Fibroblast of upper back skin (primary cell): ENCODE measurements at places on chromosomes 4 and X.

DNA sequence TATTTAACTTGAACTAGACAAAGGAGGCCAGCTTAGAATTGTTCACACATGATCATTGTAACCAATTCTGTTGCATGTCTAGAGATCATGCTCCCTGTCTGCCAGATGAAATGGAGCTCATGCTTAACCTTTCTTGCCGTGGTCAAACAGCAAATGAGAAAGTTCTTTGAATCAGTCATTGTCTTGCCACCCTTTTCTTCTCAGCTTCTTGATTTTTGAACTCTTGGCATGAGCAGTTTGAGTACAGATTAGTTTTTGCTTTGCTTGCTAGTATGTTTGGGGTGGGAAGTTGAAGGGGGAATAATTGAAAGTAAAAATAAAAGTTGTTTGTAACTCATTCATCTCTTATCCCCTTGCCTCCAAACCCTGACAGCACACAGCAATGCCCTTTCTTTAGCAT lies 4.7 kb downstream of the MTM1 start:
- no peak for DNase-seq

DNA sequence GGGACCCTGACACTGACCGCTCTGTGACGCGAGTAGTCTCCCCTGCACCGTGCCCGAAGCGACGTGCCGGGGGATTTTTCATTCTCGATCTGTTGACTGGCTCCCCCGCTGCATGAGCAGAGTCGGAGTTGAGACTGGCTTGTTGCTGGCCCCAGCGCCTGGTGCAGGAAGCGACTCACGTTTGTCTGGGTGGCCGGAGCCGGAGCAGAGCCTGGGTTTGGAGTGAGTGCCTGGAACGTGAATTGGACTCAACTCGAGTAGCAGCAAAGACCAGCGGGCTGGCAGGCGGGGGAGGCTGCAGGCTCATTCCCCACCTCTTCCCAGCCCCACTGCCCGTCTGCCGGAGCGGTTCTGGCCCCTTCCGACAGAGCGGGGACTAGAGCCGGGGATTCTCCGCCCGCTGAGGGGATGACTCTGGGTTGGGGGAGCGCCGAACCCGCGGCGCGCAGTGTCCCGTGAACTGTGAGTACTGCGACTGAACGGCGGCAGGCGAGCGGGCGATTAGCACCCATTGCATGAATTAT lies 554 bp downstream of the PCDH7 start:
- DNase-seq: peak; percentile 45

- peak; percentile 29 for DNase-seq
Measured at GRCh38 chr4:113423631-113424030, 337.9 kb downstream of the CAMK2D start.

DNA sequence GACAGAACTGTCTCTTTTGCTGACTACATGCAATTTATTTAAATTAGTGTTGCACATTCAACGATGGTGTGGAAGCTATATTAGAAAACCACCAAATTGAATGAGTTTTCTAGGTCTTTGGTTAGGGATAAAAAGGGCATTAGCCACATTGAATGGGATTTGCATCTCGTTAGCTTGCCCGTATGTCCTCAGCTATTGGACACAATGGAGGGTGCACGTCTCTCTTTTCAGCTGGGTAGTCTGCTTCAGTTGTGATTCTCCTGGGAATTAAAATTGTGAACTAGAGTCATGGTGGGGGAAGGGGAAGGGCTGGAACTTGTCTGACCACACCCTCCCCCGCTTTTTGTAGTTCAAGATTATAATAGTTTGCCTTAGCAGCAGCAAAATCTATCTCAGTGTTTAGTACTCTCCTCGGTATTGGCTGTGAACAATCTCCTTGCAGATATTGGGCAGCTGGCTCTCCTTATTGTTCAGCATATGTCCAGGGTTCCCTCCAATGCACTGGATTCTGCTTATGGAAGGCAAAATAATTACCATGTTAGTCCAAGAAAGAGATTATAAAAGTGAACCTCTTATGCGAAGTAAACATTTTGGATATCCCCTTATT lies 23.3 kb downstream of the TRIM2 start:
- no peak for DNase-seq

DNA sequence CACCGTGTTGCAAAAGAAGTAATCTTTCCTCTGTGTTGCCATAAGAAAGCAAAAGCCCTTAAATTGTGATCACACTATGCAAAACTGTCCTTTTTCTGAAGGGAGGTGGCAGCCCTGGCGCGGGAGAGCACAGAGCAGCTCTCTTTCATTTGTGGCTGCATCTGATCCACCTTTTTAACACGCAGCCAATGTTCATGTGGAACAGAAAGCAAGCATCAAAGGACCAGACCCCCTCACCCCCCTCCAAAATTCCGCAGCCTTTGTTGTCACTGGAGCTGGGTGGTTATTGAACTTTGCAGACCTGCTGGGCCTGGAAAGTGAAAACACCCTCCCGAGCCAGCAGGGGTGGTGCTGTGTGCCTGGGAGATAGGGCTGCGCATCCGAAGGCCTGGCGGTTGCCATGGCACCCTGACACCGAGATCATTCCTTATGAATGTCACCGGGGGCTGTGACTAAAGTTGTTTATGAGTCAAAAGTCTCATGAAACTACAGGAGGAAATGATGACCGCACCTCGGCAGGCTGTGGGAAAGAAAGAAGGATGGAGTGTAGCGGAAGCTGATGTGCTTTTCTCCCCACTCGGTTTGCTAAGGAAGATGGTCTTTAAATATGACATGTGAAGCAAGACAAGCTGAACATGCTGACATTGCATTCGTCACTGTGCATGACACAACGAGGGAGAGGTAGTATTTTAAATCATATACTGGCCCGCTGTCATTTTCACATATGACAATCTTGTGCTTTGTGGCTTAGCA lies 367.4 kb downstream of the UNC5C start:
- DNase-seq: peak; percentile 51

- DNase-seq: peak; percentile 21
Measured at GRCh38 chrX:26032111-26032912, 105.8 kb upstream of the MAGEB18 start.

- DNase-seq: no peak
Measured at GRCh38 chr4:6898763-6899162, 10.9 kb upstream of the TBC1D14 start.

GRCh38 chrX:24860140-24860539 lies 155.6 kb downstream of the ARX start:
- no peak for DNase-seq

- DNase-seq: no peak
Measured at GRCh38 chrX:154063234-154063633, 34.3 kb downstream of the MECP2 start.

DNA sequence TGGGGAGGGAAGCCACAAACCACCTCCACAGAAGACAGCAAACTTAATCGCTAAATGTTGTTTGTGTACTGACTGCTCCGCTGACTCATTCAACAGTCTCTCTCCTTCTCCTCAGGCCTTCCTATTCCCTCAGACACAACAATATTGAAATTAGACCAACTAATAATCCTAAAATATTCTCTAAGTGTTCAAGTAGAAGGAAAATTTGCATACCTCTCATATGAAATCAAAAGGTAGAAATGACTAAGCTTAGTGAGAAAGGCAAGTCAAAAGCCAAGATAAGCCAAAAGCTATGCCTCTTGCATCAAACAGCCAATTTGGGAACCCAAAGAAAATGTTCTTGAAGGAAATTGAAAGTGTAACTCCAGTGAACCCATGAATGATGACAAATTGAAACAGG lies 75.7 kb upstream of the ARHGAP24 start:
- DNase-seq: peak; percentile 14

GRCh38 chr4:182277377-182277776 lies 34.2 kb downstream of the TENM3 start:
- DNase-seq: peak; percentile 38

DNA sequence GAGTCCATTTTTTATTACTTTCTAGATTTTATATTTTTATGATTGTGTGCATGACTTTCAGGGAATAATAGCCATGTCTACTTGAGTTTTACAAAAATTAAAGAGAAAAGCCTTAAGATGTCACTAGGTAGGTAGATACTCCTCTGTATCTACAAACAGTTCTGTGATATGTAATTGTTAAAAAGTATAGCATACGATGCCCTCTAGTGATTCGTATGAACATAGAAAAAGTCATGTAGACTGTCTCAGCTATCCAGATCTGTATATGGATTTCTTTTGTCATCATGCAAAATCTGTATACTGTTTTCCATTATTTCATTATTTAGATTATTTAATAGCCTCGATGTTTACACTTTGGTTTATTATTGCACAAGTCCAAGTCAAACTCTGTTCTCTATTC lies 856.6 kb downstream of the CENPC start:
- DNase-seq: peak; percentile 45

DNA sequence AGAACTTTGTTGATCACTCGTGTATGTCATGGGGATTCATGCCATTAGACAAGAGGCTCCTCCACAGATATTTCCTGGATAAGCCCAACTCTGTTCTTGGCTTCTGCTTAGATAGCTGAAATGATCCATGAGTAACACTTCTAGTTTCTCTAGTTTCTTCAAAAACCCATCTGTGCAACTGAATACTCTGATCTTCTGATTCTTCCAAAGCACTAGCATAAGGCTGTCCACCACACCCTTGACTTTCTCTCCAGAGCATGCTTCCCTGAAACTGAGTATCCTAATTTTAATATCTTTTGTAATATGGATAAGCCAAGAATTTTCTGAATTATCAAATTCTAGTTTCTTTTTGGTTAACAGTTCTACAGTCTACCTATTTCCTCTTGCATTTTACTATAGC lies 118.6 kb upstream of the TAPT1 start:
- DNase-seq: no peak

DNA sequence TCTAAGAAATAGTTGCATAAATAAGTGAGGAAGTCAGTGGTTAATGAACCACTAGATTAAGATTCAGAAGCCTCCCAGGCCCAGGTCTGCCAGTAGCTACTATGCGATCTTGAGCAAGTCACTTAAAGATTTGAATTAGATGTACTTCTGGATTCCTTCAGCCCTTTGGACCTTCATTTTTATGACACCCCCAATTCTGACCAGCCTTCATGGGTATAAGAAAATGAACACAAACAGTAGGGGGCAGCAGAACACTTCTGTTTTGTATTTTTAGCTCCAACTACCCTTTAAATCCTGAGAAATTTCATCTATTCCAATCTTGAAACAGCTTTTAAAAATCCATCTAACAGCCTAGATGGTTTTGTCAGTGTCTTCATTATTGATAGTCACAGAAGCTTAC lies 19.0 kb downstream of the TMEM47 start:
- DNase-seq: peak; percentile 46

DNA sequence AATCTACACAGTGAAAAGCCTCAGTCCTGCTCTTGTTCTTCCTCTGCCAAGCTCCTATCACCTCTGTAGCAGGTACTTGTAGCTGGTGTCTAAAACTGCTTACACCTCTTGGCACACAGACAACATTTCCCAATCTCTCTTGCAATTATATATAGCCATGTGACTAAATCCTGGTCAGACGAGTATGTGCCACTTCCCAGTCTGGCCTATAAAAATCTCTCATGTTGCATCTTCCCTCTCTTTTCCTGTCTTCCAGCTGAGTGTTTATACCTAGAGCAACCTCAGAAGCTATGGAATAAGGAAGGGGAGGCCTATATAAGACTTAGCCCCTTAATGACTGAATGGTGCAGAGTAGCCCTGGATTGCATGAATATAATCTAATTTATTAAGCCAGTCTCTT lies 105.8 kb downstream of the RNF150 start:
- DNase-seq: peak; percentile 69

DNA sequence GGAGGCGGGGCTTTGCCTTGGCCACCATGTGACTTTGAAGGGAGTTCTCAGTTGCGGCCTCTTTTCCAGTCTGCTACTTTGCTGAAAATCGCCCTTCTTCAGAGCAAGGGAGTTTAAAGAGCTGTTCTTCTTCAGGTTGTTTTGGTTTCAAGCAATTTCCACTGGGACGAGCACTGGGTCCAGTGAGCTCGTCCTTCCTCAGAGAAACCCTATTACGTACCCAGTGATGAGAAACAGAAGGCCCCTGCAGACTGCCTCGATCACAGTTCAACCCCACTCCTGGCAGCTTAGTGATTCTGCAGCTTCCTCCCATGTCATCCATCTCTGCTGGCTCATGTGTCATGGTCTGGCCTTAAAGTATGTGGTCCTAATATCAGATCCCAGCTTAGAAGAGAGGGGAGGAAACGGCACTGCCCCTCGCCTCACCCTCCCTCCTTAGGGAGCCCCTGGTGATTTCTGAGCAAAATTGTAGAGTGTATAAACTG lies 7.8 kb upstream of the FAM149A start:
- DNase-seq: no peak

GRCh38 chrX:84192006-84192405 lies 4.0 kb upstream of the RPS6KA6 start:
- no peak for DNase-seq

DNA sequence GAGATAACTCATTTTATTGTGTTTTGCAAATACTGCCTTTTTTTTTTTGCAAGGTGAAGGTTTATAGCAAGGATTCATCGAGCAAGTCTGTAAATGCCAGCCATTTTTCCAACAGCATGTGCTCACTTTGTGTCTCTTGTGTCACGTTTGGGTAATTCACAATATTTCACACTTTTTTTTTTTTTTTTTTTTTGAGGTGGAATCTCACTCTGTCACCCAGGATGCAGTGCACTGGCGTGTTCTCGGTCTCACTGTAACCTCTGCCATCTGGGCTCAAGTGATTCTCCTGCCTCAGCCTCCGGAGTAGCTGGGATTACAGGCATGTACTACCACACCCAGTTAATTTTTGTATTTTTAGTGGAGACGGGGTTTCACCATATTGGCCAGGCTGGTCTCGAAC lies 1.9 kb downstream of the RNF4 start:
- no peak for DNase-seq

DNA sequence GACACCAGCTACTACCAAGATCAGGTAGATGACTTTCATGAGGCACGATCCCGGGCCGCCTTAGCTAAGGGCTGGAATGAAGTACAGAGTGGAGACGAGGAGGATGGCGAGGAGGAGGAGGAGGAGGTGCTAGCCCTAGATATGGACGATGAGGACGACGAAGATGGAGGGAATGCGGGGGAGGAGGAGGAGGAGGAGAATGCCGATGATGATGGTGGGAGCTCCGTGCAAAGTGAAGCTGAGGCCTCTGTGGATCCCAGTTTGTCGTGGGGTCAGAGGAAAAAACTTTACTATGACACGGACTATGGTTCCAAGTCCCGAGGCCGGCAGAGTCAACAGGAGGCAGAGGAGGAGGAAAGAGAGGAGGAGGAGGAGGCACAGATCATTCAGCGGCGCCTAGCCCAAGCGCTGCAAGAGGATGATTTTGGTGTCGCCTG lies 481 bp downstream of the UTP3 start:
- no peak for DNase-seq

GRCh38 chrX:113644426-113644825 lies 803.8 kb upstream of the AMOT start:
- DNase-seq: peak; percentile 68
